GM04504 (cell line): ENCODE measurements at places on chromosomes 13 and 19.

DNA sequence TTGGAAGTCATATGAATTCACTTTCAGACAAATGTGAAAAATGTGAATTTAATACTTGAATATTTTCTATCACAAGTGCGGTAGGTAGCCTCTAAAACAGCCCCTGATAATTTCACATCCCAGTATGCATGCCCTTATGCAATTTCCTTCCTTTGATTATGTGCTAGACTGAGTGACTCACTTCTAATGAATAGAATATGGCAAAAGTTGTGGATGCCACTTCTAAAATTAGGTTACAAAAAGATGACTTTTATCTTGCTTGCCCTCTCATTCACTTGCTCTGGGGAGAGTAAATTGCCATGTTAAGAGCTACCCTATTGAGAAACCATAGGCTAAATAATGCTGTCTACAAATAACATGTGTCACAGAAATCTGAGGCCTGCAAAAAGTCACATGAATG lies 402.5 kb upstream of the PCDH9 start:
- no peak for DNase-seq

GRCh38 chr19:48350856-48351255 lies 12.9 kb downstream of the TMEM143 start:
- DNase-seq, result no peak

DNA sequence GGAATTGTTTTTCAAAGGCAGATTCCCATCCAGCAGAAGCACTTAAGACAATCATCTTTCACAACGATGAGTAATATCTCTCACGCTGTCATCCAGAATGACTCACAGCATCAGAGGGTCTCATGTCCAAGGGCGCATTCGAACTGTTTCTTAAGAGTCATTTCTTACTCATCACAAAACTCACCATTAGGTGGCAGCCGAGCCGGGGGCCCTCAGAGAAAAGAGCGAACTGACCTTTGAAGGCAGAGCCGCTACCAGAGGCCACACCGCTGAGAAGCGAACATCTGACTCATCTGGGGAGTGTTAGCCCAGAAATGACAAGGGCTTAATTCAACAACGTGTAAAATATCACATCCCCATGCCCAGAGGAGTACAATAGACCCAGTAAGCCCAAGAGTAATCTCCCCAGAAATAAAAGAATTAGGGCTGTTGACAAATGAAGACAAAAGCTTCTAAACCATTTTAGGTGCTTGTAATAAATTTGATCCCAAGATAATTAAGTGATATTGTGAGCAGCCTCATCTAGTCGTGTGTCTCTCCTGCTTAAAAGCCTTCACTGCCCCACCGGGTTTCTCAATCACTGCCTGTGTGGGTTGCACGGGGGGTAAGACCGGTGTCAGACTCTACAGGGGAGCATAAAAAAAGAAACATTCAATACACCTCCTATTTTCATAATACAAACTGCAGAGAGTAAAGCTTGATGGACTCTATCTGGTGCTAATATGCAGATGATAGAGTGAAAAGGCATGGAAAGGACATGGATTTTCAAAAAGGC lies 96.2 kb downstream of the CYSLTR2 start:
- DNase-seq, result peak; percentile 92

GRCh38 chr19:28526038-28526437 lies 686.9 kb downstream of the UQCRFS1 start:
- no peak for DNase-seq

DNA sequence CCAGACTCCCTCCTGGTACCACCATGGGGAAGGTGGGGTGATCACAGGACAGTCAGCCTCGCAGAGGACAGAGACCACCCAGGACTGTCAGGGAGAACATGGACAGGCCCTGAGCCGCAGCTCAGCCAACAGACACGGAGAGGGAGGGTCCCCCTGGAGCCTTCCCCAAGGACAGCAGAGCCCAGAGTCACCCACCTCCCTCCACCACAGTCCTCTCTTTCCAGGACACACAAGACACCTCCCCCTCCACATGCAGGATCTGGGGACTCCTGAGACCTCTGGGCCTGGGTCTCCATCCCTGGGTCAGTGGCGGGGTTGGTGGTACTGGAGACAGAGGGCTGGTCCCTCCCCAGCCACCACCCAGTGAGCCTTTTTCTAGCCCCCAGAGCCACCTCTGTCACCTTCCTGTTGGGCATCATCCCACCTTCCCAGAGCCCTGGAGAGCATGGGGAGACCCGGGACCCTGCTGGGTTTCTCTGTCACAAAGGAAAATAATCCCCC lies 505 bp upstream of the CEACAM5 start:
- DNase-seq, result no peak

DNA sequence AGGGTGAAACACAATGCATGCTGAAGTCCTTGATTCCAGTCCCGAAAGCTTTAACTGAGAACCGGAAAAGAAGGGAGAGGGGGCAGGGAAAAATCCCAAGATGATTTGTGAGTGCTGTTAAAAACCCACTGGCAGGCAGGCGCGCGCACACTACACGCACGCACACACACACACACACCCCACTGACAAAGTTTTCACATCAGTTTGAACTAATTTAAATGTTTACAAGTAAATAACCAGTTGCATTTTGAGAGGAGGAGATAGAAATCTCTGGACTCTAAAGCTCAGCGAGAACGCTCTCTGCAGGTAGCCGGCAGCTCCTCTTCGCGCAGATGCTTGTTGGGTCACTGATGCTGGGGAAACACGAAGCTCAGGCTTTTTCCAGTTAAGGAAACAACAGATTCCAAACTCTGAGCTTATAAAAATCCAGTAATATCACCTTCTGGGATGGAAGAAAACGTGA lies 818 bp upstream of the SLITRK1 start:
- DNase-seq, result no peak

DNA sequence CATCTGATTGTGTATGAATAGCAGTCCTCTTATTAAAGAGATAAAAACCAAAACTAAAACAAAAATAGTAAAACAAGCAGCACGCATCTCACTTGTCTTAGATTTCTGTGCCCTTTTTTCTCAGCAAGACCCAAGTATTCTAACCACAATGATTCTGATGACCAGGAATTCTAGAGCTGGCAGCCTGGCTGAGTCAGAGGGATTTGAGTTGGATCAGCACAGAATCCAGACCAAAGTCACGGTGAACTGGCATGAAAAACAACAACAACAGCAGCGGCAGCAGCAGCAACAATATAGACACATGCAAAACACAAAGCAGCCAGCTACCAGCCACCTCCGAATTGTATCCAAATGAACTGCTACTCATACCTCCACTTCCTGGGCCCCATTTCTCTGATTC lies 360.5 kb downstream of the KCNRG start:
- no peak for DNase-seq

- no peak for DNase-seq
Observed at GRCh38 chr19:18599485-18599884, 7.1 kb downstream of the CRLF1 start.

- DNase-seq, result peak; percentile 47
Observed at GRCh38 chr13:98275681-98276171, 98.7 kb upstream of the RNF113B start.

GRCh38 chr13:48221686-48222187 lies 11.3 kb upstream of the ITM2B start:
- DNase-seq, result no peak

DNA sequence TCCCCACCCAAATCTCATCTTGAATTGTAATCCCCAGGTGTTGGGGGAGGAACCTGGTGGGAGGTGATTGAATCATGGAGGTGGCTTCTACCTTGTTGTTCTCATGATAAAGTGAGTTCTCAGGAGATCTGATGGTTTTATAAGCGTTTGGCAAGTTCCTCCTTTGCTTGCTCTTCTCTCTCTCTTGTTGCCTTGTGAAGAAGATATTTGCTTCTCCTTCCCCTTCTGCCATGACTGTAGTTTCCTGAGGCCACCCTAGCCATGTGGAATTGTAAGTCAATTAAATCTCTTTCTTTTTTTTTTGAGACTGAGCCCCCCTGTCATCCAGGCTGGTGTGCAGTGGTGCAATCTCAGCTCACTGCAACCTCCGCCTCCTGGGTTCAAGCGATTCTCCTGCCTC lies 34.4 kb downstream of the VSTM1 start:
- no peak for DNase-seq

GRCh38 chr19:45527731-45528130 lies 20.5 kb downstream of the VASP start:
- DNase-seq, result no peak

DNA sequence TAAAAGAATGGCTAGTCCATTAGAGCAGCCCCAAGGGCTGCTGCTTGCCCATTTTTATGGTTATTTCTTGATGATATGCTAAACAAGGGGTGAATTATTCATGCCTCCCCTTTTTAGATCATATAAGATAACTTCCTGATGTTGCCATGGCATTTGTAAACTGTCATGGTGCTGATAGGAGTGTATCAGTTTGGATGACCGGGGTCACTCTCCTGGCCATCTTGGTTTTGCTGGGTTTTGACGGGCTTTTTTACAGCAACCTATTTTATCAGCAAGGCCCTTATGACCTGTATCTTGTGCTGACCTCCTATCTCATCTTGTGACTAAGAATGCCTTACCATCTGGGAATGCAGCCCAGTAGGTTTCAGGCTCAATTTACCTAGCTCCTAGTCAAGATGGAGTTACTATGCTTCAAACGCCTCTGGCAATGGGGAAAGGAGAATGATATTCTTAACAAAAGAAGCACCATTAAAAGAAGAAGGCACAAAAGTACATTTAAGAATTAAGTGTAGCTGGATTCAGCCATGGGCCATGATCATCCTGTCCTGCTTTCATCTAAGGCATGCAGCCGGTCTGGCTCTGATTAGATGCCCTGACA lies 1156.0 kb downstream of the PCDH9 start:
- no peak for DNase-seq

GRCh38 chr13:71939186-71939585 lies 72.2 kb upstream of the DACH1 start:
- no peak for DNase-seq
